Right forelimb (tissue), 1 donor: ENCODE measurements at places on chromosomes 13 and 19.

- DNase-seq: peak; percentile 87
These were observed 19.3 kb downstream of the GADD45B start for GRCh38 chr19:2495130-2495641.

DNA sequence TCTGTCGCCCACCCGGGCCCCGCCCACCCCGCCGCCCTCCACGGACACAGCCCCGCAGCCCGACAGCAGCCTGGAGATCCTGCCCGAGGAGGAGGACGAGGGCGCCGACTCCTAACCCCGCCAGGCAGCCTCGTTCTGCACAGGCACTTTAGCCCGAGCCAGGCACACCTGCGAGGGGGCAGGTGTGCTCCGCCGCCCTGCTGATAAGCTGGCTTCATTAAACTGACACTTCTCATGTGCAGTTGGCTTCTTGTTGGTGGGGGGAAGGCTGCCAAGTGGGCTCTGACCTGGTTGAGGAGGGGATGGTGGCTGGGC, 8.2 kb downstream of the IL4I1 start:
- no peak for DNase-seq

DNA sequence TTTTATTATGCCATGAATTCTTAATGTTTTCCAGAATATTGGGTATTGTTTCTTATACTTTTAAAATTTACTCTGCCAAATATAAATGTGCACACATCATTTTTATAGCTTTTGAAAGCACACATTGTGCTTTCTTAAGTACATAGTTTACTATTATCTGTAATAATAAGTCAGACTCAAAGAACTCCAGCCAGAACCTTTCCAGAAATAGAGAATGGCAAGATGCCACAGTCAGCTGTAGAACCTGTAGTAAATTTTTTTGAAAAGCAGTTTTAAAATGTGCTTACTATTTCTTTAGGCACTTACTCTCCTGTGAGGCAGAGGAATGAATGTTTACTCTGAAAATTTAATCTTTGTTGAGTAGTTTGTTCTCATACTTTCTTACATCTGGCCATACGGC, 1287.1 kb downstream of the PCDH9 start:
- no peak for DNase-seq

DNA sequence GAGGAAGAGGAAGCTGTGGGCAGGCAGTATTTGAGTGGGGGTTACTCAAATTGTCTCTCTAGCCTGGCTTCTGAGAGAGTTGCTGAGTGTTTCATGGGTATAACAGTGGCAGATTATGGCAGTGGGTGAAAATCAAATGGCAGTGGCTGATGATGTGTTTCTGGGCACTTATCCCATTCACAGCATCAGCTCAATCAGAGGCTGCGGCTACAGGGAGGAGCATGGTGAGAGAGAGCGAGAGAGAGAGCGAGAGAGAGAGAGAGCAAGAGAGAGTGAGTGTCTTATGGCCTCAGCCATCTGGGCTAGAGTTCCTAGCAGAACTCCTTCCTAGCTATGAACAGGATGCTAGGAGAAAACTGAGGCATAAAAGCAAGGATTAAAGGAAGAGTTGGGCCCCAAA, 178.9 kb downstream of the OLFM4 start:
- DNase-seq: no peak

DNA sequence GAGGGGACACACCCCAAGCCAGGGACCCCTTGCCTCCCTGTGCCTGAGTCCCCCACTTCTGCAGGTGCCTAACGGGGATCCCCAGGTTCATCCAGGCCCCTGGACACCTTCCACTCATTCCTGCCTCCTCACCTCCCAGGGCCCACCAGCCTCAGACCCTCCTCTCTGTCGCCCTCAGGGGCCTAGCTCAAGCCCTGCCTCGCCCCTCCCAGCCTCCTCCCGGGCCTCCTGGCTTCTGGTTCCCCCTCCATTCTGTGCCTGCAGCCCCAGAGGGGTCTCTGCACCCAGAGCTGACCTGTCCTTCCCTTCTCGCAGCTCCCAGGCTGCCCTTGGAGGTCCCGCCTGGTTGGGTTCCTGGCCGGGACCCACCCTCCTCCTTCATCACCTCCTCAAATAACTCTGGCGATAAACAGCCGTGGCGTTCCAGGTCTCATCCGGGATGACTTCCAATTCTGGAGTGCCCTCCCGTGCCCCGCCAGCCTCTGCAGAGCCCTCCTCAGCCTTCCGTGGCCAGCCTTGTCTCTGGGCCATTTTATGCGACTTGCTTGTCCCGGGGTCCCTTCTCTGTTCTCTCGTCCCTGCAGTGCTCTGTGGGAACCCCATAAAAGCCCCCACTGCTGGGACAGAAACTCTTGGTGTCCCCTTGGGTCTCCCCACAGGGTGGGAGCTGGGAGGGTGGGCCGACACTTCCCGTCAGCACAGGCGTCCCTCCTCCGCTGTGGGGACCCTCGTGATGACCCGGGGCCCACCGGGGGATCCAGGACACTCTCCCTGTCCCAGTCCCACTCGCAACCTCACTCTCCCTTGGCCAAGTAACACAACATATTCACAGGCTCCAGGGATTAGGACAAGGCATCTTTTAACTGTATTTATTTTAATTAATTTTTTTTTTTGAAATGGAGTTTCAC, 9.2 kb downstream of the JOSD2 start:
- no peak for DNase-seq
